ENCODE measurements at places on chromosomes 5 and 9.
A peak's percentile ranks its signal among the peaks of the same experiment; 100 is the strongest.

GRCh38 chr5:53326424-53327153 is 153.8 kb upstream of the FST start:
- peak; percentile 61 for DNase-seq

DNA sequence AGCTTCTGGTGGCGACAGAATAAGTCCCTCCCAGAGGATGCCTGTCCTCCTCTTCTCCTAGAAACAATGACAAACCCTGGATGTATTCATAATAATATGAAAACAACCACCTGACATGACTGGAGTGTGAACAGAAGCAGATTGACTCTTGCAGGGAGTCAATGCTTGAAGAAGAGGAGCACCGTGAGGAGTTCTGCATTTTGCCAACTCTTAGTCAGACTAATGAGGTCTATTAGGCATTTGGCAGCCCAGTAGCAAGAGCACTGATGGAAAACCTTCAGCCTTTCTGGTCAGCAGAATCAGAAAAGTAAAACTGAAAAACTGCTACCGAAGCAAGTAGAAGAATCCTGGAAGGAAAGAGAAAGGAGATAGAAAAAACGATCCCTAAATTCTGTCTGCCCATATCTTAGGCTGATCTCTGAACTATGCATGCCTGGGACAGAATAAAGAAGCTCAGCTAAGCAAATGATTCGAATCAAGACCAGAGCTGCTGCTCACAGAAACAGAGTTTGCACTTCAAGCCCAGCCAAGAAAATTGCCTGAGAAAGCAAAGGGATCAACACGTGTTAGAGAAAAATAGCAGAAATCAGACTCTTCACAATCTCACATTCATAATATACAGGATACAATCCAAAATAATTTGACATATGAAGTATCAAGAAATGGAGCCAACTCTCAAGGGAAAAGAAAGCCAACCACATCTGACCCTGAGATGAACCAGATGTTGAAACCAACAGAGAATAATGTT is 69.5 kb upstream of the OSMR start:
- DNase-seq: peak; percentile 78

- DNase-seq: no peak
These were observed 89.6 kb downstream of the ENC1 start for GRCh38 chr5:74550927-74551326.

GRCh38 chr5:347712-348284 is 26.3 kb downstream of the AHRR start:
- DNase-seq: no peak

DNA sequence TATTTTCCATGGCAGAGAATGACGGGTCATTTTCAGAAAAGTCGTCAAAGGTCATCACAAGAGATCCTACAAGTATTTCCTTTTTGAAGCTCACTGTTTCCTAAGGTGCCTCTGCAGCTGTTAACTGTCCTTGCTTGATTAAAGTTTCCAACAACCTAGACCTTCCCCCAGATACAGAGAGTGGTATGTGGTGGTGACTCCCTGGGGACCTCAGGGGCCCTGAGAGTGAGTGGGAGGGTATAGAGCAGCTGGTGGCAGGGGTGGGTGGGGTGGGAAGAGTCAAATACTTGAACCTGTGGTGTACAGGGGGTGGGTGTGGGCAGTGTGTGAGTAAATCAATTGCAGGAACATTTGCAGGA is 1.6 kb upstream of the CD72 start:
- DNase-seq: no peak

DNA sequence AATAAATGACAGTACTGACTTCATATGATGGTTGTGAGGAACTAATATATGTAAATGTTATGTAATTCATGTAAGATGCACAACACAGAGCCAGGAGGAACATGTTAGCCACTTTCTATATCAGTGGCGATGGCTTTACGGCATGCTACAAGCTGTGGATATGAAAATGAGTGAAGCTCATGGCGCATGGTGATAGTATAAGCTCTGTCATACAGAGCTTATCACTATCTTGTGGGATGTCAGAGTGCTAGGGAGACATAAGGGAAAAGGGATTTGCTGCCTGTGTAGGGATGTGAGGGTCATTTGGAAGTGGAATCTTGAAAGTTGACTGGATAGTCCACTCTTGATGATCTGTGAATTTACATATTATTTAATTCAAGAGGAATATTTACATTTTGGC is 13.6 kb downstream of the CPEB4 start:
- no peak for DNase-seq

GRCh38 chr5:39489263-39489662 is 64.5 kb upstream of the DAB2 start:
- DNase-seq: no peak

- peak; percentile 89 for DNase-seq
These were observed at the start of gene FGF18 for GRCh38 chr5:171418982-171419687. Gene FGF18 (plus strand): TSS chr5:171419647. CDS start chr5:171420200, 553 bp downstream.

- no peak for DNase-seq
These were observed 11.9 kb downstream of the UNC5A start for GRCh38 chr5:176822041-176822792.

GRCh38 chr5:77486344-77486962 is 5.7 kb downstream of the WDR41 start:
- no peak for DNase-seq

DNA sequence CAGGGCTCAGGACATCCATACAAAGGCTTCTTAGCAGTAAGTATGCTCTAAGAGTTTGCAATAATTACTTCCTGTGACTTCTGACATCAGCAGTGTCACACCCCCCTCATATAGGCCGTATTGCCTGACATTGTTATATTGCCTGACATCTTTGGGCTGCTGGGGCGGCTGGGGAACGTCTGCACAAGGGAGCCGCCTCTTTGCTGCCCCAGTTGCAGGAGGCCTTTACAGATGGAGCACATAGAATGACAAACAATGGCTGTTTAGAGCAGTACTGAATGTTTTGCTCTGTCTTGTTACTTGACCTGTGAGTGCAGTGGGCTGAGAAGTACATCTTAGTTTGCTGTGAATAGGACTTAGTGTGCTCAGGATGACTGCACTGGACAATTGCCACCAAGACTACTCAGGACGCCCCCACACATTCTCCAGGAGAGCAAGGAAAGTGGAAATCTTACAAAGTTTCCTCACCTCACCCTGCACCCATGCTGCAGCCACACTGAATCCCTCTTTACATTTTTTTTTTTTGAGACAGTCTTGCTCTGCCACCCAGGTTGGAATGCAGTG is 65.4 kb upstream of the SPOCK1 start:
- DNase-seq: no peak

DNA sequence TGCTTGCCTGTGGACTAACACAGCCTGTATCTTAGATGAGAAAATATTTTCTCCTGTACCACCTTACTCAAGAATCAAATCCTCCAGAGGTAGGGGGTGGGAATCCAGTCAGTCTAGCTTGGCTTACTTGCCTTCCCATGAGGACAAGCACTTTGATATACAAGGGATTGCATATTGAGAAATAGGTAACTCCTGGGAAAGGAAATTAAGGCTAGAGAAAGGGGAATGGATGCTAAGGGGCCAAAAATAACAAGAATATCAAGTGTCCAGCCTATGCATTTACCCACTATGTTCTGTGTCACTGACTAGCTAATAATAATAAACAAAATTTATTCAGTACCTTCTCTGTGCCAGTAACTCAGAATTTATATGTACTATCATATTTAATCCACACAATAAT is 21.4 kb upstream of the SNX2 start:
- DNase-seq: no peak

GRCh38 chr9:73229543-73229942 is 77.9 kb downstream of the ANXA1 start:
- DNase-seq: no peak

DNA sequence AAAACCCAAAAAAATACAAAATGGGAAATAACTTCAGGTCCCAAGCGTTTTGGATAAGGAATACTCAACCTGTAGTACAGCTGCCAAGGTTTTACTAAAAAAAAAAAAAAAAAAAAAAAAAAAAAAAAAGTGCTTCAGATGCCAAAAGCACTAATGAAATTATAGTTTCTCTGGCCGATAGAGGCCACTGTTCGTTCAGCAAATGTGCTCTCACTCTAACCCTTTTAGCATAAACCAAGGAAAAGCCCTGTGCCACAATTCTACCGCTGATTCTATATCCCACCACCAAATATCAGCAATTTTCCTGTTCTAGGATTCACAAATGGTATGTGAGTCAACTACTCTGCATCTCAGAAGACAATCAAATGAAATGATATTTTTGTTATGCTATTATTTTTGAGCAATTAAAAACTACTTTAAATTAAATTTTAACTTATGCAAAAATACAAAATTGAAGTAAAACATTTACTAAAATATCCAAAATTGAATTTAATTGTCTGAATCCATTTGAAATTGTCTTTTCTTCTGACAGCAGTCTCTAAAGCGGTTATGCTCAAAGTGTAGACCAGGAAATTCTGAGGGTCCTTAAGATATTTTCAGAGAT is 79.8 kb downstream of the RICTOR start:
- peak; percentile 76 for DNase-seq

- no peak for DNase-seq
These were observed 14.6 kb downstream of the PLEKHG4B start for GRCh38 chr5:106587-106986.

DNA sequence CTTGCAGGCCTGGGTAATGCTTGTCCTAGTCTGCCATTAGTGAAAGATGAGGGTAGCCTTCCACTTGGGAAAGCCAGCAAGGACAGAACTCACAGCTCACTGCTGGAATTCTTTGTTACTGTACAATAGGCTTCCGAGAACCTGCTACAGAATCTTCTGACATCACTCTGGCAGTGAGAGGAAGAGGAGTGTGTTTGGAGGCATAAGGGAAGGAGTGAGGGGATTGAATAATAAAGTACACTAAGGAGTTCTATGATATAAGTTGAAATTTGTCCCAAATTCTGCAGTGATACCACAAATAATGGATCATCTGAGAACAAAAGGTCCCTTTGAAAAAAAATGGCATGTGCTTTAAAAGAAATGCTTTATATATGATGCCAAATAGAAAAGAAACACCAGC is at the start of gene SPATA9:
SPATA9 (minus strand) TSS at position 101 of the 400 bp plus-strand sequence. CDS start 137 bp downstream, outside the sequence.
- no peak for DNase-seq

DNA sequence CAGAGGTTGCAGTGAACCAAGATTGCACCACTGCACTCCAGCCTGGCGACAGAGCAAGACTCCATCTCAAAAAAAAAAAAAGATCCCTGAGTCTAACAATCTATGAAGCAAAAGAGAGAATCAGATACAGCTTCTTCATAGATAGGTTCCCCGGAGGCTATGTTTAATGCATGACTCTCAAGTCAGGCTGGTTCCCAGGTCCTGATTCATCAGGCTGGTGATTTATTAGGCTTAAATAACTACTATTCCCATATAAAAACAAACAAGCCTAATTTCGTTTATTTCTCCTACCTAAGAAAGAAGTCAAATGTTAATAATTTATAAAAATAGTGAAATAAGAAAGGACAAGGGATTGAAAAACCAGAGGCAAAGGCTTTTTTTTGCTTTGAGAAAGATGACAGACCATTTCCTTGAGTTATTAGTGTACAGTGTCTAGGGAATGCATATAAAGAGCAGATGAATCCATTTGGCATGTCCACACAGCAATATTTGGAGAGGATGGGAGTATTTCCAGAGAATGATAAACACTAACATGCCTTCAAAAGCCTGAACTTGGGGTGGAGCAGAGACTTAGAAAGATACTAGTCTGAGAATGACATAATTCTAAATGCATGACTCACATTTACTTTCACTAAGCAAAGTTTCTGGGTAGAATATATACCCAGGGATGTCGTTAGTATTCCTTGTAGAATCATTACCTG is 115.3 kb downstream of the NREP start:
- peak; percentile 95 for DNase-seq

- no peak for DNase-seq
These were observed 3.9 kb downstream of the MVB12B start for GRCh38 chr9:126330536-126330935.

- no peak for DNase-seq
These were observed 47.0 kb upstream of the CHD1 start for GRCh38 chr5:98975682-98976407.

- no peak for DNase-seq
These were observed 160.0 kb downstream of the CDH12 start for GRCh38 chr5:22693121-22693520.

GRCh38 chr5:158845941-158846340 is 253.8 kb downstream of the EBF1 start:
- DNase-seq: no peak

- DNase-seq: peak; percentile 56
These were observed 32.3 kb downstream of the TNPO1 start for GRCh38 chr5:72848474-72849428.

GRCh38 chr9:127847178-127847510 is 7.3 kb downstream of the ENG start:
- DNase-seq: no peak

- DNase-seq: peak; percentile 58
These were observed 216.8 kb downstream of the PBX3 start for GRCh38 chr9:125963932-125964331.

All from umbilical cord (tissue), 2 donors.